EL (cell line): ENCODE measurements at places on chromosomes 11 and 22.

GRCh38 chr22:37985050-37985585 is 763 bp upstream of the SOX10 start:
- no peak for DNase-seq

DNA sequence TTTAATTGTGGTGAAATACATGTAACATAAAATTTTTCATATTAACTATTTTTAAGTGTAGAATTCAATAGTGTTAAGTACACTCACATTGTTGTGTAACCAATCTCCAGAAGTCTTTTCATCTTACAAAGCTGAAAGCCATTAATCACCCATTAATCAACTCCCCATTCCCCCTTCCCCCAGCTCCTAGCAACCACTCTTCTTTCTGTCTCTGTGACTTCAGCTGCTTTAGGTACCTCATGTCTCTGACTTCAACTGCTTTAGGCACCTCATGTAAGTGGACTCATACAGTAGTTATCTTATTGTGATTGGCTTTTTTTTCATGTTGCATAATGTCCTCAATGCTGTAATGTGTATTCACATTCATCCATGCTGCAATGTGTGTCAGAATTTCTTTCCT is 150.8 kb upstream of the NTM start:
- DNase-seq = no peak

DNA sequence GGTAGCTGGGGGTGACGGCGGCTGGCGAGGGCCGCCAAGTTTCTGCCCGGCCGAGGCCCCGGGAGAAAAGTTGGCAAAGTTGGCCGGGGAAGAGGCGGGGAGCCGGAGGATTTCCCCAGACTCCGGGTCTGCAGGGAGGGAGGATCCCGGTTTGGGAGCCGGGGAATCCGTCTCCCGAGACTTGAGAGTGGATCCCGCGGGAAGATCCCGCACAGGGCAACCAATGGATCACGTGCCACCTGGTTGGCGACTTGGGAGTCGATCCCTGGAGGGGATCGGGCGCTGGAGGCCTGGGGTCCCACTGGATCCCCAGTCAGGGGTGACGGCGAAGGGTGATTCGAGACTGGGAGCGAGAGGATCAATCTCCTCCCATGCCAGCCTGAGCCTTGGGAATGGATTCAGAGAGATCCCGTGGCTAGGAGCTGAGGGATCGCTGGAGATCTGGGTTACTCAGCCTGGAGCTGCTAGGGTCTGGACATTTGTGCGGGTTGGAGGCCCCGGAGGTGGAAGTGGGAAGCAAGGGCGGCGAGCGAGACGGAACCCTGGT is 394 bp downstream of the KIAA1671 start:
- DNase-seq = peak; percentile 39

- DNase-seq = no peak
These were observed 50.7 kb downstream of the SHISAL1 start for GRCh38 chr22:44261861-44262595.

DNA sequence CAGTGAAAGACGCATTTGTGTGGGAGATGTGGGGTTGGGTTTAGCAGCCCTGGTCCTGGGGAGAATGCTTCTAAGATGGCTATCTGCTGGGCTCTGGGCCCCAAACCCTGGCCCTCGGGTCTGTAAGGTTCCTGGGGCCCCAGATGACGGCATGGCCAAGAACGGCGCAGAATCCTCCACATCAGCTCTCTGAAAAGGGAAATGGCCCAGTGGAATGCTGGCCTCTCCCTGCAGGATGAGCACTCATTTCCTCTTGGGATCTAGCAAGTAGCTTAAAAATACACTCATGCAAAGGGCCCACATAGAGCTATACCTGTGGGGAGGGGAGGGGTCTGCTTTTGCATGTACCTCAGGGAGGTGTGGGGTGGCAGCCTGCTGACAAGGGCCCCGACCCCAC is 37.5 kb upstream of the LINC01488 start:
- peak; percentile 73 for DNase-seq

DNA sequence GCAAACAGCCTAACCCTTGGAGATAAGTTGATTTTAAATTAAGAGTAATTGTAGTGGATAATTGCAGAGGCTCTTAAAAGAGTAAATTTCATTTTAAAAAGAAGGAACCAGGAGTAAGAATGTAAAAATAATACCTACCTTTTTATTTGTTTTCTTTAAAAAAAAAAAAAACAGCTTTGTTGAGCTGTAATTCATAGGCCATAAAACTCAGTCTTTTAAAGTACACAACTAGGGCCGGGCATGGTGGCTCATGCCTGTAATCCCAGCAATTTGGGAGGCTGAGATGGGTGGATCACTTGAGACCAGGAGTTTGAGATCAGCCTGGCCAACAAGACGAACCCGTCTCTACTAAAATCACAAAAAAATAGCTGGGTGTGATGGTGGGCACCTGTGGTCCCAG is 42.4 kb downstream of the MTMR3 start:
- DNase-seq = no peak
